Activated CD4-positive, alpha-beta T cell treated with anti-CD3 and anti-CD28 coated beads, Interleukin-2, amount 10 ng/mL, durations not matched to agents 7 days and 5 days (primary cell): ENCODE measurements at places on chromosomes 12 and 14. TPM values are rescaled to one million over a fixed set of nuclear protein-coding genes. Genes with fewer than 3 reads are reported as not detected.

DNA sequence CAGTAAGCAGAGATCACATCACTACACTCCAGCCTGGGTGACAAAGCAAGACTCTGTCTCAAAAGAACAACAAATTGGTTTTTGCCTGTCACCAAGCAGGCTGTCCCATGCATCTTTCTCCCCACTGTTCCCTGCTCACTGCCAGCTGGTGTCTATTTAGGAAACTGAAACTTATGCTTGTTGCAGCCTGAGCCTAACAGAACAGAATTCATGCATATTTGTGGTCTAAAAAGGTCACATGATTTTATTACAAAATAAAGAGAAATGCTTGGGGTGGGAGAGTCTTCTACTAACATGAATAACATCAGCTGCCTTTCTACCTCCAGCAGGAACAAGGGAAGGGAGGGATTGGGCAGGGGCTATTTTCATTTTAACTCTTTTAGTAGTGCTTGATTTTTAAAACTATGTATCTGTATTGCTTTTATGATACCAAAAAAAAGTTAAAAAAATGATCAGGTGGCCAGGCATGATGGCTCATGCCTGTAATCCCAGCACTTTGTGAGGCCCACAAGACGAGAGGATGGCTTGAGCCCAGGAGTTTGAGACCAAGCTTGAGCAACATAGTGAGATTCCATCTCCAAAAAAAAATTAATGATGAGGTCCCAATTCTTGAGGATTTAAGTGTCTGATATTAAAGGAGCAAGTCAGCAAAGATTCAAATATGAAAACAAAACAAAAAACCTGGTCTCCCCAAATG lies 923 bp downstream of the STAT2 start:
- DNase-seq: no peak

- no peak for DNase-seq
Observed at GRCh38 chr12:78096909-78097597, 266.4 kb downstream of the NAV3 start.

- peak; percentile 40 for DNase-seq
Observed at GRCh38 chr12:30806989-30807694, 52.4 kb upstream of the CAPRIN2 start.

The SLCO1B1 gene
- total RNA-seq: not detected
